Effector memory CD4-positive, alpha-beta T cell (primary cell): ENCODE measurements at places on chromosomes 13 and 19.

DNA sequence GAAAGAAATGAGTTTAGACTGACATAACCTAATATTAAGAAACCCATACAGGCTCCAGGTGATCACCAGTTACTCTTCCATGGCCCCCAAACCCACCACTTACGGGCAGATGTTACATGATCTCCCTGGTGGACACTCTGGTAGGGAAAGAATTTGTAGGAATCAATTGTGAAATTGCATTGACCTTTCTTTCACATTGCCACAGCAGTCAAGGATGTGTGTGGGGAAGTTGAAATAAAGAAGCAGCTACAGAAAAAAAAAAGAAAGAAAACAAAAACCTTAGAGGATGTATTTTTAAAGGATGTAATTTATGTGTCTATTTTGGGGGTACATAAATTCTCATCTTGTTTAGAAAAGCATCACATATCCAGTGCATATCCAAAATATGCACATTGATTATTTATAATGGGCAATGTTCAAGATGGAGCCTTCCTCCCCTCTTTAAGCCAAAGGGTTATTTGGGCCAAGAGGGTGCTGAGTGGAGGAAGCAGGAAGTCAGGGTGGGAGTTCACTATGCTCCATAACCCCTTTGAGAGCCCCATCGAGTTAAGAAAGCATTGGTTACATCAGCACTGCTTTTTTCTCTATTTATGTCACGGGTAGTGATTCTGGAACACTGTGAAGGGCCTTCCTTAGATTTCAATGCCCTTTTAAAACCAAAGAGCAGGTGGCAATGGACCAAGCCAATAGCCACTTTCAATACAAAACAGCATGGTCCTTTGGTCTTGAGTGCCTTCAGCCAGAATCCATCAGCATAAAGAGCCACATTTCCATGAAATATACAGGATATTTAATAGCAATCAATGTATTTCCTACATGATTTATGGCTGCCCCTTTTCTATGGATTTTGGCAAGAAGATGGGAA lies 169.6 kb downstream of the LACC1 start:
- no peak for DNase-seq
- no peaks in the 10 kb centered on the region for H3K4me1 ChIP-seq
- no peak overlapping the region for H3K4me3 ChIP-seq
- no peaks in the 10 kb centered on the region for H3K27me3 ChIP-seq
- no peaks in the 10 kb centered on the region for H3K36me3 ChIP-seq

GRCh38 chr19:23587546-23587945 lies 99.5 kb downstream of the ZNF675 start:
- no peak for DNase-seq
- no peaks in the 10 kb centered on the region for H3K4me1 ChIP-seq
- H3K36me3 ChIP-seq, result no peaks in the 10 kb centered on the region

DNA sequence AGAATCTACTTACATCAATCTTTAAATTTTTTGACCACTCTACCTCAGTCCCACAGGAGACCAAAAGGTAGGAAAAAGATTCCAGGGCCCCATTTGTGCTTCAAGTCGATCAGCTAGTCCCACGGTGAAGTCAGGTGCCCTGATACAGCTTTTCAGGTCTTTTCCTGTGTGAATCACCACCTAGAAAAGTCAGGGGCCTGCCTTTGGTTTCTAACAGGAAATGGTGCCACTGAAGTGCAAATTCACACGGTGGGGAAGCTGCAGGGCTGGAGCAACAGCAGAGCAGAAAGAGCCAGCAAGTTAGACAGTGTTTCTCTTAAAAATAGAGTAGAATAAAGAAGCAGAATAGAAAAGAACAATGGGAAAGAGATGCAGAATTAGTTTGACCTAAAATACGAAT lies 107.5 kb downstream of the KLF12 start:
- peak overlapping the region; percentile 30 for H3K4me3 ChIP-seq
- H3K27me3 ChIP-seq, result no peaks in the 10 kb centered on the region
- DNase-seq, result peak; percentile 64

GRCh38 chr13:110225609-110226574 lies 81.1 kb downstream of the COL4A1 start:
- no peak overlapping the region for H3K4me3 ChIP-seq
- no peak overlapping the region for H3K27ac ChIP-seq
- DNase-seq, result no peak
- no peaks in the 10 kb centered on the region for H3K27me3 ChIP-seq
- H3K36me3 ChIP-seq, result no peaks in the 10 kb centered on the region

GRCh38 chr19:30083125-30083681 lies 141.2 kb downstream of the URI1 start:
- H3K27ac ChIP-seq, result no peak overlapping the region
- peaks cover 5% of the 10 kb centered on the region for H3K27me3 ChIP-seq
- no peaks in the 10 kb centered on the region for H3K36me3 ChIP-seq
- no peak for DNase-seq
- H3K4me3 ChIP-seq, result no peak overlapping the region

DNA sequence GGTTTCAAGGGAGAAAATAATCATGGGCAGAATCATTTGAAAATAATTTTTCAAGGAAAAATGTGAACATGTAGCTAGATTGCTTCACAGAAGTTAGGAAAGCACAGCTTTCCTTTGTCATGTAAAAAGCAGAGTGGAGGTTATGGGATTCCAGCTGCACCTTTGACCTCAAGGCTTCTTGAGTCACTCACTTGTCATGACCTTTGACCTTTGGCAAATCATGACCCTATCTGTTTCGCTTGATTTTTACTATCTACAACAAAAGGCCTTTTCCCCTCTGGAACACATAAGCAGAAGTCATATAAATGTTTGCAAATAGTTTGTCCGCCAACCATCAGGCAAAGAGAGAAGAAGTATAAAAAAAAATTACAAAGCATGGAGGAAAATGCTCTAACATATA lies 210.7 kb upstream of the MIR17HG start:
- no peaks in the 10 kb centered on the region for H3K27me3 ChIP-seq
- H3K4me1 ChIP-seq, result no peaks in the 10 kb centered on the region
- DNase-seq, result no peak
- no peak overlapping the region for H3K4me3 ChIP-seq
- no peaks in the 10 kb centered on the region for H3K36me3 ChIP-seq

DNA sequence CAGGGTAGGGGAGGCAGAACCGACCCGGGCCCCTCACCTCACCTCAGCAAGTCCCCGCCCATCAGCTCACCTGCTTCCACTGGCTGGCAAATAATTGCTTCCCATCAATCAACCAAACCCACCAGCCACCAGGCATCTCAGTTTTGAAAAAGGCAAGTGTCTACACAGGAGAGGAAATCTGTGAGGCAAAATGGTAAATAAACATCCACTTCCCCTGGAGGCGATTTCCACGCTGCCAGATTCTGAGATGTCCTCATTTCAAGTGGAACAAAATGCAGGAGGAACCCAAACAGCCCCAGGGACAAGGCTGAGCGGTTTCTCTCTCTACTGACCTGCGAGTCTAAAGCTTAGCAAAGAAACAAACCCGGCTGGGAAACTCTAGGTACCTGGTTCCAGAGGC lies 117.5 kb downstream of the CRYL1 start:
- no peak for DNase-seq
- H3K4me1 ChIP-seq, result peaks cover 21% of the 10 kb centered on the region
- no peak overlapping the region for H3K27ac ChIP-seq

- no peaks in the 10 kb centered on the region for H3K27me3 ChIP-seq
- peak overlapping the region; percentile 53 for H3K4me3 ChIP-seq
- no peaks in the 10 kb centered on the region for H3K36me3 ChIP-seq
- H3K4me1 ChIP-seq, result peaks cover 46% of the 10 kb centered on the region
- no peak overlapping the region for H3K27ac ChIP-seq
- peak; percentile 59 for DNase-seq
Observed at GRCh38 chr19:35142606-35143230, 337 bp upstream of the FXYD7 start.

DNA sequence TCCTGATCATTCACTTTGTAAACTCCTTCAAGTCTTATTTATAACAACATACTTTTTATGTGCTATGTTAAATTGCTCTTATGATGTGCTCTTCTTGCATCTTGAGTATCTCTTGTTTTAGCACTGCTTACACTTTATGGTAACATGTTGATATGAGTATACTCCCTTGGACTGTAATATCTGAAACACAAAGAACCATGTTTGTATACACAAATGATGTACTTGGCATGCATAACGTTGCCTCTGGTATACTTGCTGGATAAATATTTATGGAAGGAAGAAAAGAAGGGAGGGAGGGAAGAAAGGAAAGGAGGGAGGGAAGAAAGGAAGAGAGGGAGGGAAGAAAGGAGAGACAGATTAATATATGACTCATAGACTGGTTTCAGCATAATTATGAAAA lies 333.2 kb downstream of the PCDH9 start:
- no peaks in the 10 kb centered on the region for H3K27me3 ChIP-seq
- H3K36me3 ChIP-seq, result no peaks in the 10 kb centered on the region
- no peak overlapping the region for H3K4me3 ChIP-seq
- no peaks in the 10 kb centered on the region for H3K4me1 ChIP-seq
- no peak overlapping the region for H3K27ac ChIP-seq

DNA sequence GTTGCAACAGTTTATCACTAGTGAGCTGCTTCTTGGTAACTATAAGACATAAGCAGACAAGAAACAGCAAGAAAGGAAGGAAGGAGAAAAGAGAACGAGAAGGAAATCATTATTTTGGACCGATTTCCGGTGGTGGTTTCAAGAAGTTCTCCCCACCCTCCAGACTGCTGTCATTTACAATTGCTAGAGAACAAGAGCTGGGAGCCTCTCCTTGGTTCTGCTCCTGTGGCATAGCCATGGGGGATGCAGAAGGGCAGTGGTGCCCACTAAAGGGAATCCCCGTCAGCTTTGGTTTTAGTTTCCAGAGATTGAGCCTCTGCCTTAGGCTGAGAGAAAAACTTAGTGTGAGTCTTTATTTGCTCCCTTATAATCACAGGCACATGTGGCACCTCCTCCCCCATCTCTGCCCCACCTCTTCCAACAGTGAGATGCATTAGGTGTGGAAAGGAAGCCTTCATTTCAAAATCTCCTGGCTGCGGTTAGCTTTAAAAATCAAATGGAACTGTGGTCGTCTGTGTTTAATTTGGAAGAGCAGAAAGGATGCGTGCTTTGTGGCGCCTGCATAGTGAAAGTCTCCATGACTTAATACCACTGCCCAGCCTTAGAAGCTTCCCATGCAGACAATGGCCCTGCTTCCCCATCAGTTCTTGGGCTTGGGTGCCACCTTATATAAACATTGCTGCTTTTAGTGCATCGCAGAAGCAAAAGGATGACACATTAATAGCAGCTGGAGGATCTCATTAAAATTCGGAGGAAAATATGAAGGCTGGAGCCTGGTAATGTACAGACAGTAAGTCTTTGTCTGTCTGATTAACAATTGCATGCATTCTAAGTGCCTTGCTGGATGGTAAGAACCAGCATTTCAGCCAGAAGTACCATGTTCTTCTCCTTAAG lies 25.0 kb downstream of the LRCH1 start:
- H3K4me1 ChIP-seq, result peaks cover 11% of the 10 kb centered on the region
- H3K4me3 ChIP-seq, result no peak overlapping the region
- H3K36me3 ChIP-seq, result no peaks in the 10 kb centered on the region
- no peak overlapping the region for H3K27ac ChIP-seq
- no peak for DNase-seq
- no peaks in the 10 kb centered on the region for H3K27me3 ChIP-seq

DNA sequence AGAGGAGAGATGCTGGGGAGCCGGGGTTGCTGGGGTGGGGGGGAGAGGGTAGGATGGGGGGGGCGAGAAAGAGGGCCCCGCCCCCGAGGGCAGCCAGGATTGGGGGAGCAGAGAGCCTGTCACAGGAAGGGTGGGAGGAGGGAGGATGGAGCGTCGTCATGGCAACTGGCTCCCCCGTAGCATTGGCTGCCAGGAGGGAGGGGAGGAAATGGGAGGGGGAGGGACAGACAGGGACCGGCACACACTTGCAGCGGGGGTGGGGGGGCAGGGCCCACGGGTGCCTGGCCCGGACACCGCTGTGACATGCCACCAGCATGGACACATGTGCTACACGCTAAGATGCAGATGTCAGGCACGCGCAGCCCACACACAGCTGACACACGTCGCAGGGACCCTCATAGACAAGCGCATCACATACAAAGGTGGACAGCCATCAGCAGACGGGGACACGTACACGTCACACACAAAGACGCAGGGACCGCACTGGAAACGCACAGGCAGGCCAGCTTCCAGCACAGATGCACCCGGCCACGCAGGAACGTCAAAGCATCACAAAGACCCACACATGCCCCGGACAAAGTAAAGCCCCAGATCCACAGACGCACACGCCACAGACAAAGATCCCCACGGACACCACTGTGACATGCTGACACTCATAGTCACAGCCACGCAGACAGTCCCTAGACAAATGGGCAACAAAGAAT lies at the start of gene LMTK3:
LMTK3 (minus strand) TSS at position 36 of the 704 bp plus-strand sequence. CDS start 259 bp downstream, outside the sequence.
- DNase-seq, result peak; percentile 79
- peaks cover 9% of the 10 kb centered on the region for H3K36me3 ChIP-seq
- H3K27me3 ChIP-seq, result no peaks in the 10 kb centered on the region
- peak within 1 kb of the TSS; percentile 63 for H3K27ac ChIP-seq

GRCh38 chr13:77040076-77040475 lies 13.1 kb upstream of the FBXL3 start:
- no peak overlapping the region for H3K27ac ChIP-seq
- no peaks in the 10 kb centered on the region for H3K4me1 ChIP-seq
- no peaks in the 10 kb centered on the region for H3K36me3 ChIP-seq
- no peak overlapping the region for H3K4me3 ChIP-seq
- no peaks in the 10 kb centered on the region for H3K27me3 ChIP-seq
- DNase-seq, result no peak

GRCh38 chr19:49133621-49134454 lies 14.5 kb downstream of the PPFIA3 start:
- peaks cover 12% of the 10 kb centered on the region for H3K4me1 ChIP-seq
- H3K4me3 ChIP-seq, result peak overlapping the region; percentile 35
- no peak overlapping the region for H3K27ac ChIP-seq
- no peak for DNase-seq
- H3K36me3 ChIP-seq, result no peaks in the 10 kb centered on the region
- no peaks in the 10 kb centered on the region for H3K27me3 ChIP-seq

GRCh38 chr13:75295201-75295600 lies 186.8 kb downstream of the TBC1D4 start:
- H3K36me3 ChIP-seq, result peaks cover 5% of the 10 kb centered on the region
- H3K27ac ChIP-seq, result no peak overlapping the region
- H3K4me1 ChIP-seq, result peaks cover 6% of the 10 kb centered on the region
- H3K4me3 ChIP-seq, result no peak overlapping the region

GRCh38 chr19:52336791-52337381 lies 843 bp downstream of the ZNF610 start:
- peak overlapping the region; percentile 80 for H3K4me3 ChIP-seq
- H3K4me1 ChIP-seq, result peaks cover 10% of the 10 kb centered on the region
- H3K27ac ChIP-seq, result peak overlapping the region; percentile 72

DNA sequence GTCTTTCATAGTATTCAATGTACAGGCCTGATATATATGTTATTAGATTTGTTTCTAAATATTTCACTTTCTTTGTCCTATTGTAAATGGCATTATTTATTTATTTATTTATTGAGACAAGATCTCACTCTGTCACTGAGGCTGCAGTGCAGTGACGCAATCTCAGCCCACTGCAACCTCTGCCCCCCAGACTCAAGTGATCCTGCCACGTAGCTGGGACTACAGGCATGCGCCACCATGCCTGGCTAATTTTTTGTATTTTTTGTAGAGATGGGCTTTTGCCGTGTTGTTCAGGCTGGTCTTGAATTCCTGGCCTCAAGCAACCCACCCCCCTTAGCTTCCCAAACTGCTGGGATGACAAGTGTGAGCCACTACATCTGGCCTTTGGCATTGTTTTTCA lies 5.4 kb upstream of the GAS6 start:
- peaks cover 2% of the 10 kb centered on the region for H3K27me3 ChIP-seq
- H3K4me3 ChIP-seq, result no peak overlapping the region
- DNase-seq, result no peak
- no peak overlapping the region for H3K27ac ChIP-seq
- H3K4me1 ChIP-seq, result peaks cover 1% of the 10 kb centered on the region
- no peaks in the 10 kb centered on the region for H3K36me3 ChIP-seq

GRCh38 chr19:19160461-19161035 lies 9.5 kb downstream of the MEF2B start:
- no peak for DNase-seq
- no peak overlapping the region for H3K27ac ChIP-seq
- no peaks in the 10 kb centered on the region for H3K4me1 ChIP-seq
- peaks cover 13% of the 10 kb centered on the region for H3K36me3 ChIP-seq
